ENCODE measurements at places on chromosomes 7 and 10.

GRCh38 chr7:15820319-15820718, 133.8 kb upstream of the MEOX2 start:
- DNase-seq, result no peak

- no peak for DNase-seq
Measured at GRCh38 chr7:748446-748845, 21.4 kb upstream of the PRKAR1B start.

DNA sequence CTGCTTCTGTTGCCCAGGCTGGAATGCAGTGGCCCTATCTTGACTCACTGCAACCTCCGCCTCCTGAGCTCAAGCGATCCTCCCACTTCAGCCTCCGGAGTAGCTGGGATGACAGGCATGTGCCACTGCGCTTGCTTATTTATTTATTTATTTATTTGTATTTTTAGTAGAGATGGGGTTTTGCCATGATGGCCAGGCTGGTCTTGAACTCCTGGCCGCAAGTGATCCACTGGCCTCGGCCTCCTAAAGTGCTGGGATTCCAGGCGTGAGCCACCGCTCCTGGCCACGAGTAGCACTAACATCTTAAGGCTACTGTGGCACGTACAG, 70.9 kb downstream of the CARD11 start:
- no peak for DNase-seq

GRCh38 chr7:119472408-119473038, 800.5 kb upstream of the KCND2 start:
- DNase-seq, result no peak

- DNase-seq, result no peak
Measured at GRCh38 chr7:88041583-88041982, 107.5 kb downstream of the ADAM22 start.

DNA sequence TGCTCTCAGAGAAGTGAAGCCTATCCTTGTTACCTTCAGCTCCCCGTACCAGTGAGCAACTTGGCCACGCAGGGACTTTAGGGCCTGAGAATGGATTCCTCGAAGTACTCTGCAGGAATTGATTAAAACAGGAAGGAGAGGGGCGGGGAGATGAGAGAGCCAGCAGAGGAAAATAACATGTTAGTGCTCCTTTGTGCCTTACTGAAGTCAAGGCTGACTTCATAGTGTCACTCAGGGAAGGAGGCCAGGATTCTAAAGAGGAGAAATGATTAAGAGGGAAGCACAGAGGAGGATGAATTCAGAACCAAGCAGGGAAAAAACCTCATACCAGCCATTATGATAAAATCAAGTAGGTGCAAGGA, 195.6 kb upstream of the RHOBTB1 start:
- DNase-seq, result no peak

- no peak for DNase-seq
Measured at GRCh38 chr7:4178916-4179687, 503.0 kb upstream of the FOXK1 start.

DNA sequence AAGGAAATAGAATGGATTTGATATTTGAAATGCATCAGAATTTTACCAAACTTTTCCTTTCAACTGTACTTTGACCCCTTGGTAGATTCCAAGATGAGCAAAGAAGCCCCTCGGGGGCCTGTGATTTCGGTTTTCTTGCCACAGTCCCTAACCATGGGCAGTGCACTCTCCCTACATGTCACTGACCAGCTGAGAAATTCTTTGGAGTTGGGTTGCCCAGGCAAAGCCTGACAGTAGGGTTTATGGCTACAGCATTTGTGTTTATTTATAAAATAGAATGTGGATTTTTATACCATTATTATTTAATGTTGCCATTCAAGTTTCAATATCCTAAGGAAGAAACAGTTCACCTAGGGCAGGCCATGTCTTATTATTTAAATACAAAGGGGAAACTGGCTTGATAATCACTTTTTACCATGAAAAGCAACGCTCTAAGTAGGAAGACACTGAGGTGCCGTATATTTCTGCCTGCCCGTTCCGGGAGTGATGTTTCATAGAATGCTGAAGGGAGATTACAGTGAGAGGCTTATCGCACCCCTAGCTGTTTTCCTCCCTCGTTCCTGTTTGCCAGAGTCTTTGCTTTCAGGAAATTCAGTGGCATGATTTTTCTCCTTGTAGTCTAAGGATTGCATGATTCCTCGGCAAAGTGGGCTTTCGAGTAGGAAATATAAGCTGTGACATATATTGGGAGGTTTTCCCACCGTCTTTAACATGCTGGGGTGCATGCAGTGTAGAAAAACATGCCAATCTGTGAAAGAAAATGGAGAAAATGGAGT, 35.8 kb downstream of the WIPF3 start:
- no peak for DNase-seq
